ENCODE measurements at places on chromosomes 12 and 14. TPM values are rescaled to one million over a fixed set of nuclear protein-coding genes. Genes with fewer than 3 reads are reported as not detected.
A peak's percentile ranks its signal among the peaks of the same experiment; 100 is the strongest.

GRCh38 chr14:95256002-95256775 is 63.5 kb downstream of the CLMN start:
- DNase-seq, result no peak

- no peak for DNase-seq
Observed at GRCh38 chr12:4241592-4241991, 32.0 kb upstream of the CCND2 start.

DNA sequence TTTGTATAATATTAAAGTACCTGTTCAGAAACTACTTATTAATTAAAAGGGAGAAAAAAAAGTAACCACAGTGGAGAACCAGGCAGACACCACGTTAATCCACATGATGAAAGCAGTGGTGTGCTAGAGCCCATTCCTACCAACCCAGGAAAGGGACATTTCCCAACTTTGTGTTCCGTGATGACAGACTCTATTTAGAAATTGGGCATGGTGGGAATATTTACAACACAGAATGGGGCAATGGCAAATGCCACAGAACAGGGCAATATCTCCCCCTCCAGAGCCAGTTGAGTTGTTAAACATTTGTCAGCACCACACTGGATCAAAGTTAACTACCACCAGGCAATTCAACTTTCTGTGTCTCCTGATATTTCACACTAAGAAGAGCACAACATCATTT is 1.2 kb upstream of the HIGD1C start:
- no peak for DNase-seq

DNA sequence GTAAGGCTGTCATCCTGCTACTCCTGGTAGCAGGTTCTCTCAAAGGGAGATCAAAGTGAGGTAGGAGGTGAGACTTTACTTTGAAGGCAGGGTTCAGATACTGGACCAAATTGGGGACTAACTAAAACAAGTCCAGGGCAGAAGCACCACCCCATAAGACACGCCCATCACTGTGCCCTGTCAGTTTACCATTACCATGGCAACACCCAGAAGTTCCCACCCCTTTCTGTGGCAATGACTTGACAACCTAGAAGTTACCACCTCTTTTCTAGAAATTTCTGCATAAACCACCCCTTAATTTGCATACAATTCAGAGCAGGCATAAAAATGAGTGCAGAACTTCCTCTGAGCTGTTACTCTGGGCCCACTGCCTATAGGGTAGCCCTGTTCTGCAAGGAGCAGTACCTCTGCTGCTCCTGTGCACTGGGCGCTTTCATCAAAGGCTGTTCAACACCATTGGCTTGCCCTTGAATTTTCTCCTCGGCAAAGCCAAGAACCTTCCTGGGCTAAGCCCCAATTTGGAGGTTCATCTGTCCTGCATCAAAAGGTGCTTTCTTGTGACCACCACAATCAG is 64.8 kb upstream of the MAX start:
- DNase-seq, result no peak

DNA sequence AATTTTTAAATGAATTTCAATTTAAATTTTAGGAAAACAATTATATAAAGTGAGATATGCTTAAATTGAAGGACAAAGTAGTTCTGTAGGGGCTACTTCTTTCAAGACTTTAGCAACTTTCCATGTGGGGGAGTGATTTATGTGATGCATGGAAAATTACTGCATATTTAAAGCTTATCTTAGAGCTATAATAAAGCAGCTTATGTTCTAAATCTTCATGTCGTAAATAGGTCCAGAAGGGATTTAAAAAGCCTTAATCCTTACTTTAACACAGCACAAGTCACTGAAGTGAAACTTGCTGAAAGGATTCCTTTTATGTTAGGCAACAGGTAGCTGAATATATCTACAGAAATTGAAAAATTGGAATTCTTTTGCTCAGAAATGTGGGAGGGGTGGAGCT is 340.4 kb downstream of the NAV3 start:
- DNase-seq, result no peak

DNA sequence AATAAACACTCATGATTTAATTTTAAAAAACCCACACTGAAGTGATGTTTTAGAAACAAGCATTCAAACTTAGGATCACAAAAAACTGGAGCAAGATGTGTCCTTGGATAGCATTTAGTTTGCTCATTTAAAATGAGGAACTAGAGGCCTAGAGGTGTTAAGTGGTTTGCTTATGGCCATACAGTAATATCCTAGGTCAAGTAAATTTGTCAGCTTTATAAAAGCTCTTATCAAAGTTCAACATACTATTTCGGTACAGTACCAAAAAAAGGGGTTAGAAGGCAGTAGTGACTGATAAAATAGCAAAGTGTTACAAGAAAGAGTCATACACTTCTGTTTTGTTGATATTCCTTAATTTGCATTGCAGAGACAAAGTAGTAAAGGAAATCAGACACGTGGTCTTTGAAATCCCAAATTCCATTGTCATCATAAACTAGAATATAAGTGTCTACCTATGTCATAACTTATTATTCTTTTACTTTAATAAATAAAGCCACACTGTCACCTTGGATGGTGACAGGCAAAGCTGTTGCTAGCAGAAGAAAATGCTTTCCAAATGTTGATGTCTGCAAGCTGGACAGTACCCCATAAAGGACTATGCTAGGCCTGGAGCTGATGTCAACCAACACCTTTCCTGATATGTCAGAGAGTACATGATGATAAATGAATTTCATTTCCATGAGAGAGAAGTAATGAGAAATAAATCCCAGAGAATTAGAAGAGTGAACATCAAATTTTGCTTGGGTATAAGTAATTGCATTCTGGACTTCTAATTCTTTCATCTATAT is 17.6 kb upstream of the SRP54 start:
- DNase-seq, result no peak

GRCh38 chr12:62530596-62530995 is 64.0 kb downstream of the MON2 start:
- DNase-seq, result no peak

DNA sequence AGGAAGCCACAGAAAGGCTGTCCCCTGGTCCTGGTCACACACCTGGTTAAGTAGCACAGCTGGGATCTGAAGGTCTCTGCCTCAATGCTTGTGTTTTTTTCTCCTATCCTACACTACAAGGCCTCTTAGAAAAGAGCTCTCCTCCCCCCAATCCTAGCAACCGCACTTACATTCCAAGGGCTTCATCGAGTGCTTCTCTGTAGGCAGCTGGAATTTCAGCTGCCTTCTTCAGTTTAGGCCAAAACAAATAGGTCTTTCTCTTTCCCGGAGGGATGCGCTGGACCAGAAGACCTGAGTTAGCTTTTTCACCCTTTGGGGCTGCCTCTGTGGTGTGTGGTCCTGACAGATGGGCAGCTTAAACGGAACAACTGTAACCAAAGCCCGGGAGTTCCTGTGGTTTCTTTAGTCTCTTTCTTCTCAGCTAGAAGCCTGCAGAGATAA is 109.7 kb downstream of the GPATCH2L start:
- no peak for DNase-seq

GRCh38 chr12:77231501-77231918 is 166.1 kb upstream of the E2F7 start:
- DNase-seq, result peak; percentile 90

DNA sequence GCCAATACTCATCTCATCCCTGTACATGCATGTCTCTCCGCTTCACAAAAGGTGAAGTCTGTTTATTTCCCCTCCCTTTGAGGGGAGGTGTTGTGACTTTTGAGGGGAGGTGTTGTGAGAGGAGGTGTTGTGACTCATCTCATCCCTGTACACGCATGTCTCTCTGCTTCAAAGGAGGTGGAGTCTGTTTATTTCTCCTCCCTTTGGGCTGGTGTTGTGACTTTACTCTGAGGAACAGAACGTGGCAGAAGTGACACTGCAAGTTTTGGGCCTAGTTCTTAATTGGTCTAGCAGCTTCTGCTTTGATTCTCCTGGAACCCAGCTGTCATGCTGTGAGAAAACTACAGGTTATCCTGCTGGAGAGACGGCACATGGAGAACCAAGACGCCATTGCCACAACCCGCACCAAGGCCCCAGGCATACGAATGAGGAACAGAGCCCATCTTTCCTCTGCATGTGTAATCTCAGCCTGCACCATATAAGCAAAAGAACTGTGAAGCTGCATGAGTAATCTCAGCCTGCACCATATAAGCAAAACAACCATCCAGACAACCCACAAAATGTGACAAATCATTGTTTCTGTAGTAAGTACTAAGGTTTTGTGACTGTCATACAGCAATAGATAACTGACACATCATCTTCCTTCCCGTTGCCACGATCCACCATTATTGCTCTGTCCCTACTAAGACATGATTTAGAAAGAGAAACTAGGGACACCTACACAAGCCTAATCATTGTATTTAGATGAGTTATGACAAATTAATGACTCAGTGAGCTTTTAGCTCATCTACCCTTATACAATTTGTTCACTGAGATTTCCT is 30.0 kb downstream of the GALNT4 start:
- DNase-seq, result no peak

KCNH3 gene
- 0.10 TPM for total RNA-seq

FOXA1 gene
- not detected for total RNA-seq

CAPZA3 gene
- total RNA-seq, result not detected

ADAM21 gene
- not detected for total RNA-seq
